ENCODE measurements at places on chromosomes 12 and 14.

GRCh38 chr14:49997991-49998390 lies 105.1 kb downstream of the ARF6 start:
- DNase-seq = no peak

GRCh38 chr12:127767656-127768055 lies 499.3 kb upstream of the TMEM132C start:
- DNase-seq = no peak

- no peak for DNase-seq
These were observed 6.8 kb downstream of the ENDOU start for GRCh38 chr12:47718531-47718930.

DNA sequence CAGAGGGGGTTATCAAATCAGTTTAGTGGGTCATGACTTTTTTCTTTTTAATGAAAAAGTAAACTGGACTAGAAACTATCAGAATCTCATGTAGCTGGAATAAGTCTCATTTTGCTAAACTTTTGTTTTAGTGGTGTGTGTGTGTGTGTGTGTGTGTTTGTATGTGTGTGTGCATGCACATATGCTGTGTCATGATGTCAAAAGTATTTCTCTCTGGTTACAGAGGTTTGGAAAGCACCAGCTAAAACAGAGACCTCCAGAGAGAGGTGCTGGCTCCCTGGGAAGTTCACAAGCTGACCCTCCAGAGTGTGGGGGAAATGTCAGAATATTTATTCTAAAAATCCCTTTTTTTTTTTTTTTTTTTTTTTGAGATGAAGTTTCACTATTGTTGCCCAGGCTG lies 114.7 kb downstream of the LGMN start:
- DNase-seq = no peak

DNA sequence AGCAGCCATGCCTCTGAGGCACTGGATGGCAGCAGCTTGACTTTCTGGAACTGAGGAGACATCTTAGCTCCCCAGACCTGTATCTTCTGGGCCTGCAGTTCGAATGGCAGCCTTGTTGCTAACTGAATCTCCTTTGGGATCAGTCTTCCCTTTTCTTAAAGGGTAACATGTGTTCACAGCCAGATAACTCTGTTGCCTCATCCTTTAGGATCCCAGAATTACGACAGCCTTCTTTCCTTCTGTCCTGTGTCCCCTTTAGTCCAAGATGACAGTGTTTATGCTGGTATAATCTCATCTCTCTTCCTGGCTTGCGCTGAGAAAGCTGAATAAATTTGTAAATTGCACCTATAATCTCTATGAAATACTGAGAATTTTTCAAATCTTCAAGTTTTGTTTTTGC lies 9.1 kb upstream of the ERC1 start:
- no peak for DNase-seq

DNA sequence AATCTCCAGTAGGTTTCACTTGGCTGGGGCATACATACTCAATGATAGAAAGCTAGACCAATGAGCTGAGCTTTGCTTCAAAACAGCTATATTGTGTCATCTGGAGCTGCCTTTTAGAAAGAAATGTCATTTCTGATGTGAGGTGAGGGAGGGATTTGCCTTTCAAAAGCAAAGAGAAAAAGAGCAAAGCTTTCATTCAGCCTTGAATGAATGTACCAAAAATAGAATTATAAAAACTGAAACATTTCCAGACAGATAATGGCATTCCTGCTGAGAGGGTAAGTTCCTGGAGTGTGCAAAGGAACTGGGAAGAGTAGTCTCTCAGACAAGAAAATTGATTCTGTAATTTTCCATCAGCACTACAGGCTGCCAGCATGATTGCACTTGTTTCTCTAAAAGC lies 710.0 kb downstream of the LRFN5 start:
- no peak for DNase-seq
